Skin of body (tissue), 3 donors: ENCODE measurements at places on chromosomes 12 and 14. TPM values are rescaled to one million over a fixed set of nuclear protein-coding genes. Genes with fewer than 3 reads are reported as not detected.

GRCh38 chr14:50003213-50004021 lies 110.5 kb downstream of the ARF6 start:
- DNase-seq, result peak; percentile 67

Gene MYO1H
- total RNA-seq, result 2.4 TPM

Gene FOXN4
- total RNA-seq, result 0.10 TPM

Gene SLC5A8
- 1.7 TPM for total RNA-seq
